ENCODE measurements at places on chromosomes 3 and 15.
A peak's percentile ranks its signal among the peaks of the same experiment; 100 is the strongest.

DNA sequence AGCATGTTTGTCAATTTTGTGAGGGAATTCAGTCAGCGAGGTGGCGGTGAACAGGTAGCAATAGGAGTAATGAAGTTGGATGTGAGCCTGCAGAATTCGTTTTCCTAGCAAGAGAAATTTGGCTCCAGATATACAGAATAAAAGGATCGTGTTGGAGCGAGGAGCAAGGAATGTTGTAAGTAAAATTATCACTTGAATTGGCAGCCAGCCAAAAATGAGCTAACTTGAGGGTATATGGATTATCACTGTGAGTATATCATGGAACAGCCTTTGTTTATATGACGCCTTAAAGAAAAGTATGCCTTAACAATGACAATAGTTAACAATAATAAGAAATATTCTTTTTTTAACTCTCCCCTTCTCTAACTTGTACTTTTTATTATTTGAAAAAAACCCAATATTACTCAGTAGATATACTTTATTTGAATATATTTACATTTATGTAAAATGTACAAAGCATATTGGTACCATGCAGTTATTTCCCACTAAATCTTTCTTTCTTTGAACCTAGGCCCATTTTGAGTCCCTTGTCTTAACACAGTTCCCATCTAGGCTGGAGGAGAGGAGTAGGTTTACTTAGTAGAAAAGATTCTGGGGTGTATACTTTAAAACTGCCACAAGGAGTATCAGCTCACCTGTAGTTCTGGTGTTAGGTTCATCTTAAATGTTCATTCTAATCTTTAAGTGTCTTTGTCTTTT is 29.3 kb downstream of the EPHA6 start:
- DNase-seq: peak; percentile 3

- peak; percentile 40 for DNase-seq
Measured at GRCh38 chr3:72907131-72907711, 19.4 kb downstream of the GXYLT2 start.

GRCh38 chr3:109059264-109059663 is 58.7 kb downstream of the MORC1 start:
- DNase-seq: no peak

GRCh38 chr3:23889386-23889785 is 27.4 kb downstream of the NKIRAS1 start:
- no peak for DNase-seq

DNA sequence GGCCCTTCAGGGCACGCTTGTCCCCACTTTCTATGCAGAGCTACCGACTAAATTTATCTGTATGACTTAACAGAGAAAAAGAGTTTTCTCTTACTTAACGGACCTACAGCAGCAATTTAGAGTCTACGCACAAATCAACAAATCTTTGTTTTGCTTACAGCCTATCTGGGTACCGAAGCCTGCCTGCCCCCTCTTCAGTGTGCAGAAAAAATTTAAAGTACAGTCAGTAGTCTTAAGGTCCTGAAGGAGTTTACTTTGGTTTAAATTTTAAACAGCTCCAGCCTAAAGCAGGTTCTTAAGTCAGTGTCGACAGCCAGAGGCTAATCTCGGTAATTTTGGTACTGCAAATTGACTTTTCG is 570 bp downstream of the SACM1L start:
- DNase-seq: no peak

- DNase-seq: no peak
Measured at GRCh38 chr15:78034495-78035191, 42.9 kb downstream of the TBC1D2B start.

GRCh38 chr3:124780761-124781475 is 50.7 kb downstream of the UMPS start:
- DNase-seq: peak; percentile 78

- peak; percentile 84 for DNase-seq
Measured at GRCh38 chr15:77402740-77403379, 17.0 kb downstream of the PEAK1 start.

- DNase-seq: no peak
Measured at GRCh38 chr15:51932161-51932560, 39.4 kb downstream of the LEO1 start.

- no peak for DNase-seq
Measured at GRCh38 chr3:73523661-73524060, 101.1 kb downstream of the PDZRN3 start.

- no peak for DNase-seq
Measured at GRCh38 chr3:106008766-106009165, 140.0 kb upstream of the CBLB start.

Data from fibroblast of skin of back (primary cell).